ENCODE measurements at places on chromosomes 16 and 17.

- no peak for DNase-seq
Measured at GRCh38 chr16:7350806-7351205, 18.2 kb downstream of the RBFOX1 start.

DNA sequence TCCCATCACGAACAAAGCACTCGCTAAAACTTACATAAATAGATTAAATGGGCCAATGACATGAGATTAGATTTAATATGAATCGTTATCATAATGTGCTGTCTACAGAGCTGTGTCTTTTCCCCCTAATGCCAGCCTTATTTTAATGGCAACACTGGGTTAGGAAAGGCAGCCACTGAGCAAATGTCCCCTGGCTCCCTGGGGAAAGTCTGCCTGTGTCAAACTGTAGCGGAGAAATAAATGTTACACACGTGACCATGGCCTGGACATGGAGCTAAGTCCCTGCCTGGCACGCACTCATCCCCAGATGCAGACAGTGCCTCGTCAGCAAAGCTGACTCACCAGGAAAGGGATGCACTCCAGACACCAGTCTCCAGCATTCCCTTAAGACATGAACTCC lies 61.3 kb upstream of the SDK2 start:
- peak; percentile 71 for DNase-seq

DNA sequence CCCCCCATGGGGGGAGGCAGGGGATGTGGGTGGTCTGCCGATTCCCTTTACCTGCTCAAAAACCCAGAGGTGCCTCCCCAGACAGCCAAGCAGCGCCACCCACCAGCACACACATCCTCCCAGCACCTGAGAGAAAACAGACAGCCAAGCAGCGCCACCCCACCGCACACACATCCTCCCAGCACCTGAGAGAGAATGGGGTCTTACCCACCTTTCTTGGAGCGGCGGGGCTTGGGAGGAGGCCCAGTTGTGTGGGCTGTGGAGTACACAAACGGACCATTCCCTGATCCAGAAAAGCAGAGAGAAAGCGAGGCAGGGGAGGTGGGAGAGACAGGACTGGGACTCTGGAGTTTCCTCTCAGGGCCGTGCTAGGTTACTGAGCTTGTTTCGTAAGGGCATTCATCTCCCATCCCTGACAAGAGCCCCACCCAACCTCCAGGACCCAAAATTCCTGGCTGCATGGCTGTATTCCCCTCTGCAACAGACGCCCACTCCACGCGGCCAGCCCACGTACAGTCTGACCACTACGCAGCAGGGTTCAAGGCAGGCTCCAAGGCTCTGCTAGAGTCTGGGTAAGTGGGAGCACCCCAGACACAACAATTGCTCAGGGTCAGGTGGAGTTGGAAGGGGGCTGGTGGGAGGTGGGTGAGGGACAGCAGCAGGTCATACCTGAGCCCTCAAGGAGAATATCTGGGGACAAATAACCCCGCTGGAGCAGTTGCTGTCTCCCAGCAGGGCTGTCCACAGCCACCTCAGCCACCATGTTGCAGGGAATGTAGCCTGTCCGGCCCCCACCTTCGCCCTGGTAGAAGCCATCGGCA lies 22.3 kb downstream of the TSPOAP1 start:
- DNase-seq = no peak

DNA sequence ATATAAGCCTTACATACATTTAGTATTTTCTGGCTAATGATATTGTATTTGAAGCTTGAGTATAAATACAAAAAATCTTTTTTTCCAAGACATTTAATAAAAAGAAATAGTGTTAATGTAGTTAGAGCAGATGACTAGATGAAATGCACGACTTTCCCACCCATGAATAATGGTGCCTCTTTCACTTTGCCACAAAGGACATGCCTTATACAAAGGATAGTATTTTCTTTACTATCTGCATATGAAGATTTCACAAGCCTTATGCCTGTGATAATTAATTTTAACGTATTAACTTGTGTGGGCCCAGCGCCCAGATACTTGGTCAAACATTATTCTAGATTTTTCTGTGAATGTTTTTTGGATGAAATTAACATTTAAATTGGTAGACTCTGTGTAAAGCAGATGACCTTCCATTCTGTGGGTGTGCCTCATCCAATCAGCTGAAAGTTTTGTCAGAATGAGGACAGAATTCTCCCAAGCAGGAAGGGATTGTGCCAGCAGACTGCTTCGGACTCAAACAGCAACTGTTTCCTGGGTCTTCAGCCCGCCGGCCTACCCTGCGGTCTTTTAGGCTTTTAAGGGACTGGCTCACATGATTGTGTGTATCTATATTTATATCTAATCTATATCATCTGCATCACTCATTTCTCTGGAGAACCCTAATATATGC lies 115.4 kb downstream of the USP22 start:
- no peak for DNase-seq
